ENCODE measurements at places on chromosomes 1 and 21.

DNA sequence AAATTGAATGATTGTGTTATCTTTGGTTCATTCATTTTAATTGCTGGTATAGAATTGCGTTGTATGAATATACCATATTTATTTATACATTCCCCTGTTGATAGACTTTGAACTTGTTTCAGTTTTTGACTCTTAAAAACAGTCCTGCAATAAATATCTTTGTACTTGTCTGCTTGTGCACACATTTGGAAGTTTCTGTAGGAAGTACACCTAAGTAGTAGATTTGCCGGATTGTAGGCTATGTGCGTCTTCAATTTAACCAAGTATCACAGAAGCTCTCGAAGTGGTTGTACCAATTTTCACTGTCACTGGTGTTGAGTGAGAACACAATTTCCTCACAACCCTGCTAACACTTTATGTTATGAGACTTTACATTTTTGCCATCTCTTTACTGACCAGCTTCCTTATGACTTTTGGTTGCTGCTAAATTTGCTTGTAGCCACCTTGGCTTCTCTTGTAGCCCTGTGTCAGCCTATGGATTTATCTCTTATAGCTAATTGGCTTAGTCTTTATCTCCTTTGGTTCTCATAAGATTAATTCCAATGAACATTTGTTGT is 2.2 kb downstream of the TTC3 start:
- DNase-seq = no peak

DNA sequence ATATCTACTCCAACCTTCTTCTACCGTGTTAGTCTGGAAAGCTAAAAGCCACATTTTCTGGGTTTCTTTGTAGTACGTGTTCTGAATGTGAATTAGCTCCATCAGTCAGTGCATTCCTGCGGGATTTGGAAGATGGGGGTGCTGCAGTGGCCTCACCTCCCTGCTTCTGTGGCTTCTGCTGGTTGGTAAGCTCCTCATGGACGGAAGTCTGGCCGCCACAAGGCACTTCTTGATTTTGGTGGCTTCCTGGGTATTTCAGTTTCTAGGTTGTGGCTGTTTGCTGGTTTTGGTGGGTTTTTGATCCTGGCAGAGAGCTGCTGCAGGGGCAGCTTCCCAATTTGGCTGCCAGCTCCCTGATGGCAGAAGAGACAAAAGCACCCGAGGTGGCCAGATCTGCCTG is 20.9 kb upstream of the TACSTD2 start:
- DNase-seq = no peak

DNA sequence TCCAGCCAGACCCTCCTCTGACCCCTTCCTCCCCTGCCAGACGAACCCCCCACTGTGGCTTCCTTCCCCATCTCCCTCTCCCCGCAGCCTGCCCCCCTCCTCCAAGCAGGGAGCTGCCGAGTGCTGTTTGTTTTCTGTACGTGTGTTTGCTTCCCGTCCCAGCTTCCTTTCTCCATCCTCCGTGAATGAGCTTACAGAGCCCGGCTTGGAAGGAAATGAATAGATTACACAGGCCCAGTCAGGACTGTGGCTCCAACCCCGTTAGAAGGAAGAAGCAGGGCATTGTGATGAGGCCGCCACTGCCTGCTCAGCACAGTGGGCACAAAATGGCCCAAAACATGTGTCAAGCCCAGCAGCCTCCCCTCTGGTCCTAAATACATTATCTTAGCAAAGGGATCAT is 123.2 kb downstream of the IGSF21 start:
- DNase-seq = no peak

- no peak for DNase-seq
These were observed 374.1 kb upstream of the POU3F1 start for GRCh38 chr1:38420666-38421065.

DNA sequence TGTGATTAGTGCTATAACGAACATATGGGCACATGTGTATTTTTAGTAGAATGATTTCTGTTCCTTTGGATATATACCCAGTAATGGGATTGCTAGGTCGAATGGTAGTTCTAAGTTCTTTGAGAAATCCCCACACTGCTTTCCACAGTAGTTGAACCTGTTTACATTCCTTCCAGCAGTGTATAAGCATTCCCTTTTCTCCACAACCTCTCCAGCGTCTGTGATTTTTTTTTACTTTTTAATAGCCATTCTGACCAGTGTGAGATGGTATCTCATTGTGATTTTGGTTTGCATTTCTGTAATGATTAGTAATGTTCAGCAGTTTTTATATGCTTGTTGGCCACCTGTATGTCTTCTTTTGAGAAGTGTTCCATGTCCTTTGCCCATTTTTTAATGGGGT is 81.8 kb upstream of the SLC44A3 start:
- no peak for DNase-seq

- DNase-seq = no peak
These were observed 138.3 kb downstream of the PTGER3 start for GRCh38 chr1:70909262-70909822.

DNA sequence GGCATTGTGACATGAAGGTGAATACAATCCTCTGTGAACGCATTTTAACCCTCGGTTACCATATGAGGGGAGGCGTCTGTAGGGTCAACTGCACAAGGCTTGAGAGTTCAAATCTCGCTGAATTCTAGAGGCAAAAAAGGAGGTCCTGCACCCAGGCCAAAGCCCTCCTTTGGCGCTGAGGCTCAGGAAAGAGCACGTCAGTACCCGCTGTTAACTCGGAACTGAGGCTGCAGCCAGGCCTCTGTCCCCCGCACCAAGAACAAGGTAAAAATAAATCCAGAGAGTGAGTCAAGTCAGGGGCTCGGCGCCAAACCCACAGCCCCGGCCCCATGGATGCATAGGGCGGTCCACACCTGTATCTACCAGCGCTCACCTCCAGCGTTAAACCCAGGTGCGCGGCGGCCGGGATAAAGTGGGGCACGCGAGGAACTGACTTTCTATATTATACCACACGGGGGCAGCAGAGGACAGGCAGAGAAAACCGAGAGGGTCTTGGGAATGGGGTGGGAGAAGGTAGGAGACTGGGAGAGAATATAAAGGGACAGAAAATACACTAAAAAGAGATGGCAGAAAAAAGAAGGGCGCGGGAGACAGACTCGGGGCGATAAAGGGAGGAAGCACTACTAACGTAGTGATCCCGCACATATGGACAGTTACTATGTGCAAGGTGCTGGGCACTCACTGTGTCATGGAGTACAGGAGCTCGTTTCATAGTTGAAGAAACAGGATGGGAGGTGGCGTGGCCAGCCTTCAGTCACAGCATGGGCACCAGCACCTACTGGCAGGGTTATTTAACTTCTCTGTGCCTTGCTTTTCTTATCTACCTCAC is 54.9 kb downstream of the DMRTA2 start:
- DNase-seq = no peak

DNA sequence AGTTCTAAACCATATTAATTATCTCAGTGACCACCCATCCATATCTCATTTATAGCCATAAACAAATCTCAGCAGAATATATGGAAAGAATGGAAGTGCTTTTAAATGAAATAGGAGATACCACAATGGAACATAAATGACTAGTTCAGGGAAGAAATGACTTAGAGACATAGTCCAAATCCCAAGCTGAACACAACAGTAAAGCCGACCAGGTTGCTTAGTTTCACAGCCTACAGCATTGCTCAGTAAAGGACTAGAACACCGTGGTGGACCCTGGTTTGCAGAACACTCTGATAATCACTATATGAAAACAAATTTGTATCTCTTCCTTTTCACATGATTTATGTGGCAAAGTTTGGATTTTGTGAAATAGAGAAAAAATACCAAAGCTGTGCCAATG is 40.3 kb downstream of the MYSM1 start:
- no peak for DNase-seq

- DNase-seq = no peak
These were observed 182.0 kb downstream of the CDC42BPA start for GRCh38 chr1:227136210-227136820.

- no peak for DNase-seq
These were observed 42.1 kb downstream of the NCF2 start for GRCh38 chr1:183548116-183548515.
